ENCODE measurements at places on chromosomes 13 and 19.

GRCh38 chr19:43562698-43563241, 12.6 kb downstream of the XRCC1 start:
- no peak for DNase-seq

DNA sequence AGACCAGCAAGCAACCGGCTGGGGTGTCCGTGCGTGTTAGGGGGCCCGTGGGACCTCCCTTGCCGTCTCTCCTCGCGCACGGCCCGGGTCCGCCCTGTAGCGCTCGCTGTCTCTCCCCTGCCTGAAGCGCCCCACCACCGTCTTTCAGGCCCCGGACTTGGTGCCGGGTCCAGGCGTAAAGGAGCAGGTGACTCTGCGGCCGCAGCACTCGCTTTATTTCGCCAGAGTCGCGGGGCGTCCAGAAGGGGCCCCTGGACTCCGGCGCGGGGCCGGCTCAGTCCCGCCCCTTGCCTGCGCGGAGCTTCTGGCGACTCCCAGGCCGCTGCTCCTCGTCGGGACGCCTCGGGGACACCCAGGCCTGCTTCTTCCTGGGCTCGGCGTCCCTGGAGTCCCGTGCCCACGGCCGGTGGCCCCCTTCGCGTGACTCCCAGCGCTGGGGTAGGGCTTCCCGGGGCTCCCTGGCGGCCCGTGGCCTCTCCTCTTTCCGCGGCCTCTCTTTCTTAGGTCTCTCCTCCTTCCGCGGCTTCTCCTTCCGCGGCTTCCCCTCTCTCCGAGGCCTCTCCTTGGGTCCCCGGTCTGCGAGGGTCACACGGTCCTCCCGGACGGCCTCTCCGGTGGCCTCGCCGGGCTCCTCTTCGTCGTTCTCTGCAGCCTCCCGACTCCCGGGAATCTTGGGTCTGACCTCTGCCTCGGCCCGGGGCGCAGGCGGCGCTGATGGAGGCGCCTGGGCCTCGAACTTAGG, 3.1 kb downstream of the AMH start:
- no peak for DNase-seq

- DNase-seq, result no peak
Observed at GRCh38 chr19:37221136-37221535, 3.1 kb downstream of the ZNF383 start.

GRCh38 chr19:37963190-37963936, 56.4 kb downstream of the SIPA1L3 start:
- no peak for DNase-seq

- DNase-seq, result no peak
Observed at GRCh38 chr13:27341616-27342015, 71.0 kb downstream of the RASL11A start.

DNA sequence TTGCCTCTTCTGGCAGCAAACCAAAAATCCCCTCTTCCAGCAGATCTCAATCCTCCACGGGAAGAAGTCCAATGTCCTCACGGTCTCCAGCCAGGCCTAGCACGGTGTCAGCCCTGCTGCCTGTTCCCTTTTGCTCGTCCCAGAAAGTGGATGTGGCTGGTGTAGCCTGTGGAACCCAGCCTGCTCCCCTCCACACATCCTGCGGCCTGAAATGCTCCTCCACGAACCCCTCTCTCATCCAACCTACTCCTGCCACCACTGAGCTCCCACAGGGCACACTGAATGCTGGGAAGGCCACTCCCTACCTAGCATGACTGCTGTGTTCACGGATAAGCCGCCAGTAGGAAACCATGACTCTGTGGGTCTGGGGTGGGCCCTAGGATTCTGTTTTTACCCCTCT, 3.0 kb downstream of the MBOAT7 start:
- no peak for DNase-seq

- DNase-seq, result no peak
Observed at GRCh38 chr19:18110609-18111232, 13.1 kb downstream of the MAST3 start.

DNA sequence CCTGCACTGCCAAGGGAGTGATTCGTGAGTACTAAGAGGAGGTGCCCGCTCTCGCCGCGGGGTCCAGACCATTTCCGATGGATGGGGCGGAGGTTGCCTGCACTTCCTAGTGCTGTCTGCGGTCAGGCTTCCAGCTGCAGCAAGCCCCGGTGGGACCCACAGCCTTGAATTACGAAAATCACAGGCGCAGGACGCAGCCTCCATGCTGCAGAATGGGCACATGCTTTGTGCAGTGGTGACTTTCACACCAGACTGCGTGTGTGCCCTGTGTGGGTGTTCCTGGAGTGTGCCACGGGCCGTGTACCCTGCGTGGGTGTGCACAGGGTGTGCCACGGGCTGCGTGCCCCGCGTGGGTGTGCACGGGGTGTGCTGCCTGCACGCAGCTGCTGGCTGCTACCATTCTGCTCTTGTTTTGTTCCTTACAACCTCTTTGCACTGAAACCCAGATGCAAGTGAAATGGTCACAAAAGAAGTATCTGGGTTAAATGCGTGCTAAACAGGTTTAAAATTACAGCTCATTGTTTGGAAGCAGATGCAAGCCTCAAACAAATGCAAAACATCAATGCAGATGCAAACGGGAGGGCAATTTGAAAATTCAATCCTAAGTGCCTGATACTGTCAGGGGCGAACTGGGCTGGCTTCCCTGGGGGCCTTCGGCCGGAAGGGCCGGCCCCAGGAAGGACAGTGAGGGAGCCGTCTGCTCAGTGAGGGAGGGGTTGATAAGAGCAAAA, 221.2 kb upstream of the SOX1 start:
- DNase-seq, result no peak

DNA sequence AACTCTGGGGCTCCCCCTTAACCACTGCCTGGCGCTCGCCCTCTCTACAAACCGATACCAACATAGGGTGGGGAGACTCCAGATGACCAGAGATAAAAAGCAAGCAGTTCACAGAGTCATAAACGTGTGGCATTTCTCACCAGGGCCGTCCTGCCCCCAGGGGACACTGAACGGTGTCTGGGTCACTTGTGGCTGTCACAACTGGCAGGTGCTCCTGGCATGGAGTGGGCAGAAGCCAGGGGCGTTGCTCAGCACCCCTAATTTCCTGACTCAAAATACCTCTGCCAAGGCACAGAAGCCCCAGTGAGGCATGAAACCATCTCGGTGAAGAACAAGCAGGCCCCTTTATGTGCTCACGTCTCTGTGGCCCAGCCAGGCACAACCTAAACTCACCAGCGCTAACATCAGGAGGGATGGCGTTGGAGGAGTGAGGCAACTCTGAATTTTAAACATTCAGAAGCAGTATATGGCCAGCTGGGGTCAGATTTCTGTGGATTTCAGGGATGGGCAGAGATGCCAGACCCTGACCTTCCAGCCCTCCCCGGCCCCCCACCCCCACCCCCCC, 1.8 kb downstream of the PIP5K1C start:
- no peak for DNase-seq

- no peak for DNase-seq
Observed at GRCh38 chr19:2949939-2950285, 5.1 kb upstream of the ZNF77 start.

GRCh38 chr19:41845001-41845050, at the start of gene DMRTC2:
Gene DMRTC2, plus strand, starts transcription at chr19:41845042. Its CDS starts 2,387 bp downstream, at chr19:41847429.
- DNase-seq, result no peak

- no peak for DNase-seq
Observed at GRCh38 chr13:97397267-97397666, 36.7 kb upstream of the RAP2A start.

Data from NCI-H1105 (cell line).